ENCODE measurements at places on chromosomes 4 and X. TPM values are rescaled to one million over a fixed set of nuclear protein-coding genes. Genes with fewer than 3 reads are reported as not detected.

PABPC5 gene
- total RNA-seq: not detected

FGG gene
- not detected for total RNA-seq

ARX gene
- not detected for total RNA-seq

IGSF1 gene
- total RNA-seq: not detected

TRPC5OS gene
- not detected for total RNA-seq

CXCL3 gene
- total RNA-seq: not detected

NLGN3 gene
- total RNA-seq: 3.1 TPM

ASB12 gene
- 0.29 TPM for total RNA-seq

EXOC1 gene
- total RNA-seq: 41.9 TPM

DRD5 gene
- not detected for total RNA-seq

BMX gene
- not detected for total RNA-seq

F8 gene
- total RNA-seq: 1.1 TPM

SPACA5 gene
- not detected for total RNA-seq

NDP gene
- total RNA-seq: not detected

ZDHHC15 gene
- total RNA-seq: 0.55 TPM

C4orf50 gene
- total RNA-seq: not detected

GUCY1A1 gene
- total RNA-seq: not detected

EDA gene
- 1.1 TPM for total RNA-seq

PNMA5 gene
- total RNA-seq: not detected

TMEM35A gene
- not detected for total RNA-seq

AP1AR gene
- total RNA-seq: 23.7 TPM

GLUD2 gene
- total RNA-seq: 0.52 TPM

PAGE2B gene
- 0.99 TPM for total RNA-seq

TCEAL7 gene
- total RNA-seq: not detected

BGN gene
- total RNA-seq: not detected

MAB21L2 gene
- total RNA-seq: not detected

ARMCX1 gene
- total RNA-seq: 4.4 TPM

PROM1 gene
- total RNA-seq: not detected

CT45A10 gene
- not detected for total RNA-seq

PABPC4L gene
- not detected for total RNA-seq

SMIM10 gene
- not detected for total RNA-seq

ETFDH gene
- 23.0 TPM for total RNA-seq

PRMT9 gene
- total RNA-seq: 13.3 TPM

USP46 gene
- total RNA-seq: 2.7 TPM

BEX4 gene
- total RNA-seq: 57.2 TPM

MID1IP1 gene
- 42.7 TPM for total RNA-seq

IL15 gene
- total RNA-seq: 0.42 TPM

RBM46 gene
- not detected for total RNA-seq

USP17L5 gene
- not detected for total RNA-seq

ANXA3 gene
- not detected for total RNA-seq

ABCG2 gene
- total RNA-seq: 0.33 TPM

NPY1R gene
- not detected for total RNA-seq

ARL9 gene
- total RNA-seq: 0.55 TPM

MMRN1 gene
- total RNA-seq: 0.08 TPM

VEGFC gene
- total RNA-seq: not detected

NWD2 gene
- not detected for total RNA-seq
